ELR (cell line): ENCODE measurements at places on chromosomes 4 and X.
A peak's percentile ranks its signal among the peaks of the same experiment; 100 is the strongest.

- peak; percentile 82 for DNase-seq
These were observed 137.9 kb downstream of the PJA1 start for GRCh38 chrX:69027181-69028005.

DNA sequence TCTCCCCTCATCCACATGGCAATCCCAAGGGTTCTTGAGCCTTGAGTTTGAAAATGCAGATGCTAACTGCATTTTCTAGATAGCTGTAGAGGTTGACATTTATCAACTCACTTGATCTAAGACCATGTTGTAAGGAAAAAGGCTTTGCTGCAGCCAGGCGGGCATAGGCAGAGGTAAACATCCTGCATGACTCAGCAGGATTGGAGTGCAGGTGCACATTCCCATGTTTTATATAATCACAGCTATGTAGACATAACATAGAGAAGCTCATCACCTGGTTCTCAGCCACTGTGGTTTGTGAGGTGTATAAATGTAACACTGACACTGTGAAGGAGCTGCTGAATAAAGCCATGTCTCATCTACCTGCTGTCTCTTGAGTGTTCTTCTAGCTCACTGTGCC, 62.3 kb upstream of the PDE5A start:
- peak; percentile 8 for DNase-seq

DNA sequence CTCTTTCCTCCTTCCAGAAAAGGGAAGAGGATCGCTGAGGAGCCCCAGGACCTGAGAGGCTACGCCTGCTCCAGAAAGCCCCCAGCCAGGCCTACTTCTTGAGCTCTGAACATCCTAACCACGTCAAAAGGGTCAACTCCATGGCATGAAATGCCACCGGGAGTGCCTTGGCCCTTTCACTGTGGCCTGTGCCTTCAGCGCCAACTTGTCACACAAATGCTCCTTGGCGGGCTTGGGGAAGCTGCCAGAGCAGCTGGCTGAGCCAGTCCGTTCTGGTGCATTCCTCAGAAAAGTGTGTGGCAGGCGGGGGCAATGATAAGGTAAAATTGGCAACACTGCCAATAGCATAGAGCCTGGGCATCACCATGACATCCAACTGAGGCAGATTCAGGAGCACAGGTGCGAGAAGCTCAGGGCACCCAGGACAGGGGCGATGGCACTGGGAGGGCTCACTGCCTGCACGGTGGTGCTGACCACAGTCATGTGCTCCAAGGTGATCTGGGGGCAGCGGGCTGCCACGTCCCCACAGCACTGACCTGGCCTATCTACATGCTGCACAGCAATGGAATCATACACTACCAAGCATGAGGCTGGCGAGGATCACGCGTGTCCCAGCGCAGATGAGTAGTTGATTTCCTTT, 12.1 kb upstream of the TREX2 start:
- DNase-seq, result no peak

DNA sequence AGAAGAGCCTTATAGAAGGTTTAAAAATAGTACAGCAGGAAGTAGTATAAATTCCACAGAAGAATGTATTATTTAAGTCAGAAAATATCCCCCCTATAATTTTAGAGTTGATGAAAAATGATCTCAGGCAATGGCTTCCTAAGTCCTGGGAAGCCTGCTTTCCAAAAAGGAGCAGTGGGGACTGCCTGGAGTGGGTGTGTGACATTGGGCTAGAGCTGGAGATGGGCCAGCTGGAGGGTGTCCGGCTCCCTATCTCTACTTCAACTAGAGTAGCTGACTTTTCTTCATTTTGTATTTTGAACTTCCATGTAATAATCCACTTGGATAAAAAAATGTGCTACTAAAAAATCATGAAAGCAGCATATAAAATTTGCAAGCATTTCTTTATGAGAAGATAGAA, 253.9 kb downstream of the ANK2 start:
- no peak for DNase-seq

- DNase-seq, result no peak
These were observed 30.5 kb downstream of the TTC29 start for GRCh38 chr4:146915132-146915531.

DNA sequence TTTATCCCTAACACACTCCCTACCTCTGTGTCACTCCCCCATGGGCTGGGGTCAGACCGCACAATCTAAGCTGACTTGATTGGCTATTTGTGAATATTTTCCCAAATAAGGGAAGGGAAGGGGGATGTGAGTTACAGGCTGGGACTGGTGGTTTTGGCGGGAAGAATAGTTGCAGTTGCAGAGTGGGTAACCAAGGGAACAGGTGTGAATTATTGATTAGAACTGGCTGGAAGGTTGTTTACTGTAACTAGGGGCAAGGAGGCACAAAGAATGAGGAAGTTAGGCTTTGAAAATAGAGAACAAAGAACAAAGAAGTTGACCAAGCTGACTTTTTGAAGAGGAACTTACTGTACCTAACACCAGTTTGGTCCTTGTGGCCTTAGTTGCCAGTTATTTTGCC, 88.0 kb upstream of the XAGE2 start:
- DNase-seq, result no peak

DNA sequence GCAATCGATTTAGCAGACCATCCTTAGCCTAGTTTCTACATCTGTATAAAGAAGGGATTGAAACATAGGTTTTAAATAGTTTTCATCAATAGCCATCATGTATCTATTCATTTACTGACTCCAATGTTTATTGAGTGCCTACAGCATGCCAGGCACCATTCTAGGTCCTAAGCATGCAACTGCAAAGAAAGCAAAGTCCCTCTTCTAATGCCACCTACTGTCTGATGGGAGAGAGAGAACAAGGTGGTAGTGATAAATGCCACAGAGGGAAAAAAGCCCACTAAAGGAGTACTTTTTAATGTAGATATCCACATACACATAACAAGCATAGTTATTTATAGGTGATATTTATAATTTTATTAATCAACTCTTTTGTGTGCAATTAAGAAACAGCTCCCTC, 67.6 kb upstream of the PPARGC1A start:
- DNase-seq, result no peak

DNA sequence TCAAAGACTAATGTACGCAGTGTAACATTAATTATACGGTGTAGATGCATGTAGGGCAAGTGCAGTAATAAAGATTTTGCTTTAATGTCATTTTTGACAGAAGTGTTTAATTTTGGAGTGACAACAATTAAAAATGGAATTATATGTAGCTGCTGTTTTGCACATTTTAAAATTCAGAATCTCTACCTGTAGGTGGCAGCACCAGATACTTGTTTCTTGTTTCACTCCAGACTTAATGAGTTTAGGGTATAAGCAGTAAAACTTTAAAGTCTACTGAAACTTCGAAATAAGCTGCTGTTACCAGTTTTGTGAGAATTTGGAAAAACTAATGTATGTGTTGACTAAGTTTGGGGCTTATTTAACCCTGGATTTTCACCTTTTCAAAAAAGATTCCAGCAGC, 144.9 kb downstream of the POLA1 start:
- DNase-seq, result peak; percentile 41

DNA sequence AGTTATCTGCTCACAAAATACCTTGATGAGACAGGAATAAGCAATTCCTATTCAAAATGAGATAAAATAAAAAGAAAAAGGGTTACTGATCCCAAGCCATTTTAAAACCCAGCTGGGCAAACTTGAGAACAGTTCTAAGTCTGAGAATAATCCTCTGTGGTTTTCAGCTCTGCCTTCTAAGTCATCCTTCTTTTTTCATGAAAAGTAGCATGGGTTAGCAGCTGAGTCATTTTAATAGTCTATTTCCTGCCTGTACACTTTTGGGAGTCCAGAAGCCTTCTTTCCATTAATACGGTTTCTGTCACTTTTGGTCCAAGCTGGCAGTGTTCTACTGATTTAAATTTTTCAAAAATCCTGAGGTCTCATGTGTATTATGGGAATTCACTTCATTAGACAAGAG, 374.3 kb downstream of the IQCM start:
- peak; percentile 76 for DNase-seq

DNA sequence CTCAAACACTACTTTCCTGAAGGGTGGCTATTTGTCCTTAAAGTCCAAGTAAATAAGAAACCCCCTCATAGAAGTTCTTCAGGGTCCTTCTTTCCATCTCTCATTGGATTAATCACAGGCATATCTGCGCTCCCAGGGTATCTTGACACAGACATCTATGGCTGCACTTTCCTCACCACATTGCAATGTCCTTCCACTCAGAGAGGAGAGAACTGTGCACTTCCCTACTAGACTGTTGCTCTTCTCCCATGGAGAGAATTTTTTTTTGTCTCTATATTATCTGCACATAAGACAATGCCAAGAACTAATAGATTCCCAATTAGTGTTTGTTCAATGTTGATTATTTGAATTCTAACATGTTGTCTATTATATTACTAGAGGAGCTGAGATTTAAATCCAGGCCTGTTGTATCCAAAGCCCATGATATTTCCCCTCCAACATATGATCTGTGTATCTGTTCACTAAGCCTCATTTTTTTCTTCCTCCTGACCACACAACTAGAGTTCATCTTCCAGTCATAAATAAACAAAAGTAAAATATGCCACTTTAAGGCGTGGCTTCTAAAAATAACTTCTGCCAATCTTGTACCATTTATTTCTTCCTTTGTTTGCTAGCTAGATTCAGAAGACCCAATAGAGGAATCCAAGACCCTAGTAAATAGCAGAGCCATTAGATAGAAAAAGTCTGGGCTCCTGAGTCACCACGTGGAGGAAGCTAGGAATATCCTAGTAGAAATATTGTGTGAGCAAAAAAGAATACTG, 61.5 kb upstream of the FAM241A start:
- peak; percentile 64 for DNase-seq

GRCh38 chr4:80270868-80271267, 4.4 kb downstream of the FGF5 start:
- DNase-seq, result no peak
